Femur (tissue), 1 donor: ENCODE measurements at places on chromosomes 6 and 20.

DNA sequence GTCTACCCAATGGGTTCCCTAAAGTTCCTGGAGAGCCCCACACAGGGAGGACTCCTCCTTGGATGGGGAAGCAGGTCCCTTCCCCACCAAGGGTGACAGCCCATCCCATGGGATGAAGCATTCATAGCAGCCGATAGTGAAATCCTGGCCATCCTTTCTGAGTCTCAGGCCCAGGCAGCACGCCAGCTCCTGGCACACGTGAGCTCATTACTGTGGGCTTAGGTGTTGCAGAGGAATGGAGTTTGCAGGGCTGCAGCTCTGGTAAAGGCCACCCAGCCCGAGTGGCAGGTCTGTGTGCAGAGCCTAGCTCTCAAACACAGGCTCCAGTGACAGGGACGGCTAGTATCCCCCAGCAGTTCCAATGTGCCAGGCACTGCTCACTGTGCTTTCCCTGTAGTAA is 31.0 kb downstream of the SIRPA start:
- DNase-seq: no peak

GRCh38 chr20:60453388-60454246 is 495.4 kb downstream of the CDH26 start:
- DNase-seq: no peak

- DNase-seq: no peak
Measured at GRCh38 chr6:155832596-155832995, 377.0 kb upstream of the NOX3 start.

GRCh38 chr6:109580519-109580918 is 97.5 kb upstream of the ZBTB24 start:
- no peak for DNase-seq
